T-helper 2 cell treated with Interferon-gamma antibody and Interleukin-4, amounts not matched to agents 100 ng/mL and 5 ng/mL, for 36 hours (primary cell): ENCODE measurements at places on chromosomes 12 and 14. TPM values are rescaled to one million over a fixed set of nuclear protein-coding genes. Genes with fewer than 3 reads are reported as not detected.

The RDH16 gene
- 0.23 and 0.32 TPM in 2 replicates for total RNA-seq

The KRT81 gene
- total RNA-seq: 0.11 TPM in 1 of 2 replicates, not detected in the other

The SERPINA3 gene
- not detected in 2 replicates for total RNA-seq

The FBLN5 gene
- 2.0 and 2.6 TPM in 2 replicates for total RNA-seq

The PAWR gene
- total RNA-seq: 3.2 and 3.5 TPM in 2 replicates
